ENCODE measurements at places on chromosomes 16 and 17.

DNA sequence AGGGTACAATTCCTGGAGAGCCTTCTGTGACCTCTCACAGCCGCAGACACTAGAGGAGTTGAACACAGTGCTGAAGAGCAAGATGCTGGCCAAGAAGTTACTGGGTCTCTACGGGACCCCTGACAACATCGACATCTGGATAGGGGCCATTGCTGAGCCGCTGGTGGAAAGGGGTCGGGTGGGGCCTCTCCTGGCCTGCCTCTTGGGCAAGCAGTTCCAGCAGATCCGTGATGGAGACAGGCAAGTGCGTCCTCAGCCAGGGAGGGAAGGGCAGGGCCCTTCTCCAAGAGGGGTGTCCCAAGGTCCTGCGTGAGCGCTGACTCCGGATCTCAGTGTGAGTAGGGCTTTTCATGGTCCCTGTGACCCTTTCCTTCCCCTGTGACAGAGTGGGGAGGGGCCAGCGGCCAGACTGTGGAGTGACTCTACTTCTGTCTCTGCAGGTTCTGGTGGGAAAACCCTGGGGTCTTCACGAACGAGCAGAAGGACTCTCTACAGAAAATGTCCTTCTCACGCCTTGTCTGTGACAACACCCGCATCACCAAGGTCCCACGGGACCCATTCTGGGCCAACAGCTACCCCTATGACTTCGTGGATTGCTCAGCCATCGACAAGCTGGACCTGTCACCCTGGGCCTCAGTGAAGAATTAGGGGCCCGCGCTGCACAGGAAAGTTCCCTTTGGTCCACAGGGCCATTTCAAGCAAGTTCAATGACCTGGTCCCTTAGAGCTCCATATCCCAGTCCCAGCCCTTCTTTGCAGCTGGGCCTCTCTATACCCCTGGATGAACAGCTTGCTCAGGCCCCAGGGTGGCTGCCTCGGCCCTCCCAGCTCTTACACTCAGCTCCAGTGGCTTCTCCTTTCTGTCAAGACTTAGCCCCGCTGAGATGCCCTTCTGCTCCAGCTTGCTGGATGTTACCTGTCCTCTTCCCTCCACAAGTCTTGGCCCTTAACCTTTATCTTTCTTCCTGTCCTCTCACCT lies 13.1 kb downstream of the MPO start:
- no peak for DNase-seq

DNA sequence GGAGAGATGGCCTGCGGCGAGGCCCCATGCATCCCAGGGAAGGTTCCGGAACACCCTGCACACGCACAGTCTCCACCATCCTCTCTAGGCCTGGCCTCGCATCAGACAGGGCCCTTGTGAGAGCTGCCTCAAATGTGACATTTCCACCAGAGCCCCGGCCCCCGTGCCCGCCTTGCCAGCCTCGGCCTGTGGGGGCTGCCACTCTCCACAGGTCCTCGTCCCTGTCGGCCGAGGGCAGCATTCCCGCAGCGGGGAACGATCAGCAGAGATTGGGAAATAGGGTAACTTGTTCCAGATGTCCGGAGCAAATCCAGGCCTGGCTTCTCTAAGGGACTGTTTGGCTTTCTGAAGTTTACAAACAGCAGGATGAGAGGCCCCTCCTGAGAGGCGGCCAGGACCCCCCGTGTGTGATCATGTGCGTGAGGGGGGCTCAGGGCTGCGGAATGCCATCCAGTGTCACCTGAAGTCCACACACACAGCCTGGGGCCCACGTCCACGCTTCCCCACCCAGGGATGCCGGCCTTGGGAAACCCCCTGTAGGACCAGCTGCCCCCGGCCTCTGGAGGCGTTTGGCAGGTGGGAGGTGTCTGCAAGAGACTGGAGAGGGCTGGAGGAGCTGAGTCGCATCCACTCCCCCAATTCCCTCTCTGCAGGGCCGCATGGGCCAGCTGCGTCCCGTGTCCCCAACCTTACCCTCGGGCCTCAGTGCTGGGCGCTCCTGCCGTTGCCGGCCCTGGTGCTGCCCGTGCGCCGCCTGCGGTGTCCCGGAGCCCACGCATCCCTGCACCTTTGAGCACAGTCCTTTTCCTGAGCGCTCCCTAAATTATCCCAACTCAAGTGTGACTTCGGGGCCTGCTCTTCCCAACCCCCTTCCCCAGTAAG lies 70.4 kb downstream of the ZDHHC7 start:
- DNase-seq = no peak

GRCh38 chr17:11300738-11301137 lies 59.7 kb downstream of the SHISA6 start:
- no peak for DNase-seq

DNA sequence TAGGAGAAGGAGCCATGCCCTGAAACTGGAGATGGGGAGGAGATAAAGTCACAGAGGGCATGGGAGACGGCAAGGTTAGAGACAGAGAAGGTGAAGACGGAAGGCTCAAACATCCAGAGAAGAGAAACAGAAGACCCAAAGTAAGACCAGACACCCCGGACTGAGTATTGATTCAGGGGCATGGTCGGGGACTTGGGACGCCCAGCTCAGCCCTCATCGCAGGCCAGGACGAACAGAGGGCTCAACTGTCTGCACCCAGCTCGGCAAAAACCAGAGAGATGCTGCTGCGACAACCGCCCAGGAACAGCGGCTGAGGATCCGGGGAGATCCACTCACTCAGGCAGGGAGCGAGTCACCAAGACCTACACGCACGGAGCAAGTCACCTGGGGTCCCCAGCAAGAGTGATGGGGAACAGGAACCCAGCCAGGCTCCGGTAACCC lies 999 bp downstream of the XYLT1 start:
- DNase-seq = peak; percentile 37

DNA sequence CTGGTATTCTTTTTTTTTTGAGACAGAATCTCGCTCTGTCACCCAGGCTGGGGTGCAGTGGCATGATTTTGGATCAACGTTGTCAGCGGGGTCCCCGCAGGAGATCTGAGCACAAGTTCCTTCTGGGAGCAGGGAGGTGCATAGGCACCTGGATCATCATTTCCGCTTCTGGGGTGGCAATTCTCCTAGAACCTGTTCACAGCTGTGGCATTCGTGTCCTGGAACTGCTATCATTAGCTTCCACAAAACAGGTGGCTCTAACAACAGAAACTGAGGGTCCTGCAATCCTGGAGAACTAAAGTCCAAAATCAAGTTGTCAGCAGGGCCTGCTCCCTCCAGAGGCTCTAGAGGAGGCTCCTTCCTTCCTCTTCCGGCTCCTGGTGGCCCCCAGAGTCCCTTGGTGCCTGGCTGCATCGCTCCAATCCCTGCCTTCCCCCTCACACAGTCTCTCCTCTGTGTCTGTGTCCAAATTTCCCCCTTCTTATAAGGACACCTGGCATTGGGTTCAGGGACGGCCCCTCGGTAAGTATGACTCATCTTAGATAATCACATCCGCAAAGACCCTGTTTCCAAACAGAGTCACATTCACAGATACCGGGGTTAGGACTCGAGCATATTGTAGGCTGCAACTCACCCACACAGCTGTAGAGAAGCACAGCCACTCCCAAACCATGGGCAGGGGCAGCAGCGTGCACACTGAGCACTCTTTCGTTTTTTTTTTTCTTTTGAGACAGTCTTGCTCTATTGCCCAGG lies 43.5 kb upstream of the KLHDC4 start:
- DNase-seq = no peak

DNA sequence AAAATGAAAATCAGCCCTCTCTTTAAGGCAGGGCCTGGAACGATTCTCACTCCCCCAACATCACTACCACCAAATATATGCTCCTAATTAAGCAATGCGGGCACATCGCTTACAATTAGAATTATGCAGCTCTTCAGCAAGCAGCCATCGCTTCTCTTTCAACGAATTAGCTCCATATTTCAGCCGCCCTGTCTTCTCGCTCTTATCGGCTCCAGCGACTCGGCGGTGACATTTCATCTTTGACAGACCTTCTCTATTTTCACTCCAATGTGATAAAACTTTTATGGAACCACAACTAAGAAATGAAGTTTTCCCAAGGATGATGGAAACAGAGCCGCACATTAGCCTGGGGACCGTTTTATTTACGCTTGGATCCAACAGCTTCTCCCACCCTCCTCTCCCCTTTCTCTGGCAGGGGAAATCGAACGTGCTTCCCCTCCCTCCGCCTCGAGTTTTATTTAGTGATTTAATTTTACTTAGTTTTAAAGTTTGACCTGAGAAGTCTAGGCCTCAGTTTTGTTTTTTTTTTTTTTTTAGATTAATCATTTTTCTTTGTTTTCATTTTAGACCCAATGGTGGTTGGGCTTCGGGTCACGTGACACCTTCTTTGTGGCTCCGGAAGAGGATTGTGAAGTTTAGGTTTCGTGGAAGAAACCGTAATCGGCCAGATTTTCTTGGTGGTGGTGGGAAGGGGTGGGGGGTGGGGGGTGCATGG lies 3.1 kb upstream of the HOXB2 start:
- DNase-seq = peak; percentile 65

- DNase-seq = no peak
Measured at GRCh38 chr17:43352579-43353331, 46.0 kb upstream of the ARL4D start.

DNA sequence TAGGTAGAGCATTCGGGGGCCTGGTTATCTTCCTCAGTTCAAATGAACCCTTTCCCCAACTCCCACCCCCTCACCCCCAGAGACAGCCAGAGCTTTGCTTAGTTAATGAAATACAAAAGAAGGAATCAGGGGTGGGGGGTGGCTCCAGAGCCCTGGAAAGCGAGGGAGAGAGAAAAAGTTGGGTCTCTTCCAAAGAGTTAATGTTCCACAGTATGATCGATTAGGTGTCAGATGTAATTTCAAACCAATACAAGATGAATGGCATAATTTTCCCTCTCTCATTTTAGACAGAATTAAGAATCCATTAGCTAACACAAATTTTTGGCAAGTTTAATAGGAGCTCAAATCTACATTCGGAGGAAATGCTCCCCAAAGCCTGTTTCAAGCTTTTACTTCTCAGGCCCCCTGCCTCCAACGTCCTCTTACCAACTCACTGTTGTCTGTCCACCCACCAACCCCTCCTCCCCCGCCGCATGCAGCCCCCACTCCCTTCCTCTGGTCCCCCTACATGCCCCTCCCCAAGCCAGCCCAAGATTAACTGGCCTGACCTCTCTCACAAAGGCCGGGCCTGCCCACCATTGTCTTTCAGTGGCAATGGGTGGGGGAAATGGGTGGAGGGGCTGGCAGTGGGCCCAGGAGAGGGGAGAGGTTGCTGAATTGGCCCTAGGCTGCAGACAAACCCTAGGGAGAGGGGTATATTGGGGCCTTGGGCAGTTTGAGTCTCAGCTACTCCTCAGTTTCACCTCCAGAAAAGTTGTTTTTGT lies 28.2 kb downstream of the NEUROD2 start:
- DNase-seq = no peak

DNA sequence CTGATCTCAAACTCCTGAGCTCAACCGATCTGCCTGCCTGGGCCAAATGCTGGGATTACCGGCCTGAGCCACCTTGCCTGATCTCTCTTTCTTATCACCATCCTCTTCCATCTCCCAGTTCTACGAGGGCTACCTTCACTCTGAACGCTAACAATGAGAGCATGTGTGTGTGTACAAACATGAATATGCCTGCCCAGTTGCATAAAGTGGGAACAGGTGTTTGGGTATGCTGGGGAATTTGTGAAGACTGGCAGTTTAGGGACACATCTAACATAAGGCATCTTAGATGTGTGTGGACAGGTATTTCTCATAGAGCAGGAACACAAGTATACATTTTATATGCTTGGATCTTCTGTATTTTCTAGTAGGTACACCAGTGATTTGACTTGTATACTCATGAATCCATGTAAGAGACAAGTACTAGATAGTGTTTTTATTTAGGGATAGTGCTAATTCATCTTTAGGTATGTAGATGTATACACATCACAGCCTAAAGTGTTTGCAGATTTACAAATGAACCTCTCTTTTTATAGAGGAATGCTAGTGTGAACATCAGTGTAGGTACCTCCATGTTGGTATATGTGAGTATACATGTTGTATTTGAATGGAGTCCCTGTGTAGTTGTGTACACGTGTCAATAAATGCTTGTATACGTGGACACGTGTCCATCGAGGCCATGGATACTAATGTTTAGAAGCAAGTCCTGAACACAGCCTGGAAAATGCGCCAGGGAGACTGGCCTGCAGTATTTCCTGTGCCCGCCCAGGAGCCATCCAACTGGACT lies 1.2 kb upstream of the DLX4 start:
- DNase-seq = no peak

Measured in CD4-positive, alpha-beta T cell treated with Interleukin-2 at 100 ng/mL for 4 hours (primary cell).